Urinary bladder (tissue), 4 donors: ENCODE measurements at places on chromosomes 5 and 9. TPM values are rescaled to one million over a fixed set of nuclear protein-coding genes. Genes with fewer than 3 reads are reported as not detected.

Gene CAVIN4
- polyA plus RNA-seq, result 0.20 TPM

Gene ALDH1A1
- polyA plus RNA-seq, result 33.2 TPM

Gene SHOC1
- polyA plus RNA-seq, result 0.05 TPM

Gene CSF2
- polyA plus RNA-seq, result not detected

Gene MIGA2
- 34.5 TPM for polyA plus RNA-seq

Gene BTNL8
- 0.10 TPM for polyA plus RNA-seq

Gene KCNV2
- not detected for polyA plus RNA-seq

Gene MEGF10
- 0.43 TPM for polyA plus RNA-seq

Gene ARHGEF39
- polyA plus RNA-seq, result 1.1 TPM

Gene TUT7
- 11.6 TPM for polyA plus RNA-seq

Gene LCN15
- not detected for polyA plus RNA-seq

Gene DDX31
- 6.7 TPM for polyA plus RNA-seq

Gene ANKRD18A
- polyA plus RNA-seq, result 0.91 TPM

Gene PCDHA10
- polyA plus RNA-seq, result 0.13 TPM

Gene MEF2C
- polyA plus RNA-seq, result 25.2 TPM
